CD4-positive, alpha-beta T cell treated with Interleukin-2 at 100 ng/mL for 4 hours (primary cell): ENCODE measurements at places on chromosomes 4 and X.
A peak's percentile ranks its signal among the peaks of the same experiment; 100 is the strongest.

- DNase-seq: no peak
These were observed 356.9 kb downstream of the STPG2 start for GRCh38 chr4:97786306-97786920.

DNA sequence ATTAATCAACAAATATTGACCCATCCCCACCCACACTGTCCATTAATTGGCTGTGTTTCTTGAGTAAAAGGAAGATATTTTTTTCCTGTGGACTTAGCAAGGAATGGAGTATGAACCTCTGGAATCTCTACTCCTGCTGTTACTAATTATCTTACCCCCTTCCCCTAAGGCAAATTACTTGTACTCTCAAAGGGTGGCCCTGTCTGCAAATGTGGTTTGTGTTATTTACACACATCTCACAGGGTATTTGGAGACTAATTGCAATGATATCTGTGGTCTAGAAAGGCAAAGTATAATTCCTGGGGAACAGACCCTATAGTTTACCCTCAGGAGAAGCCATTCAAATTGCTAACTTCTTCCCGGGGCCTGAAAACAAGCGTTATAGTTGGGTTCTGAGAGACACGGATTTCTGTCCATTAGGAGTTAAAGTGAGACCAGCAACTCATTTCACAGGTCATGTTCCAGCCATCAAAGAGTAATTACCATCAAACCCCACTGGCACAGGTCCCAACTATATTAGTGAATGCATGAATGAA lies 133.0 kb upstream of the RASGEF1B start:
- DNase-seq: no peak

DNA sequence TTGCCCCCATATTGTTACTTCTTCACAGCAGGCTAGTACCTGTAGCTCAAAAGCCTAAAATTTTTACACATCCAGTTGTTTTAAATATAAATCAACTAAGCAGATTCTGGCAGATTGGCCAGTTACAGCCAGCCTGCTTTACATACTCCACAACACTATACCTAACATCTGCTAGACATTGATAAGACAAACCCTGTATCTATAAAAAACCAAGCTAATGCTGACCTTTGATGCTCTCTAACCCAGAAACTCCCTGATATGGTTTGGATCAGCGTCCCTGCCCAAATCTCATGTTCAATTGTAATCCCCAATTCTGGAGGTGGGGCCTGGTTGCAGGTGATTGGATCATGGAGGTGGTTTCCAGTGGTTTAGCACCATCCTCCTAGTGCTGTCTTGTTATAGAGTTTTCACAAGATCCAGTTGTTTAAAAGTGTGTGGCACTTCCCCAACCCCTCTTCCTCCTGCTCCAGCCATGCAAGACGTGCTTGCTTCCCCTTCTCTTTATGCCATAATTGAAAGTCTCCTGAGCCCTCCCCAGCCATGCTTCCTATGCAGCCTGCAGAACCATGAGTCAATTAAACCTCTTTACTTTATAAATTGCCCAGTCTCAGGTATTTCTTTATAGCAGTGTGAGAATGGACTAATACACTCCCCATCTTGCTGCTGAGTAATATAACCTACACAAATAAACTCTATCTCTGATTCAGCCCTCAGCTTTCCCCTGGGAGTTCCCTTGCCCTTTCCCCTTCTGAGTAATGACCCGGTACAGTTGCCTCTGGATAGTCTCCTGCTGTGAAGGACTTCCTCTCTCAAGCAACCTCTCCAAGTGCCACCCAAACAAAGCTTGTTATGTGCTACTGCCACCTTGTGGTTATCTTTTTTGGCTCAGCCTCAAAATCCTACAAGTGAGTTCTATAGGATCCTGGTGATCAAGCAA lies 39.6 kb downstream of the ZCCHC13 start:
- peak; percentile 53 for DNase-seq

GRCh38 chrX:42102586-42103282 lies 179.4 kb upstream of the CASK start:
- DNase-seq: no peak

- no peak for DNase-seq
These were observed 16.4 kb upstream of the CTBP1 start for GRCh38 chr4:1265351-1265750.

GRCh38 chr4:38740303-38740702 lies 42.5 kb downstream of the TLR10 start:
- DNase-seq: no peak

DNA sequence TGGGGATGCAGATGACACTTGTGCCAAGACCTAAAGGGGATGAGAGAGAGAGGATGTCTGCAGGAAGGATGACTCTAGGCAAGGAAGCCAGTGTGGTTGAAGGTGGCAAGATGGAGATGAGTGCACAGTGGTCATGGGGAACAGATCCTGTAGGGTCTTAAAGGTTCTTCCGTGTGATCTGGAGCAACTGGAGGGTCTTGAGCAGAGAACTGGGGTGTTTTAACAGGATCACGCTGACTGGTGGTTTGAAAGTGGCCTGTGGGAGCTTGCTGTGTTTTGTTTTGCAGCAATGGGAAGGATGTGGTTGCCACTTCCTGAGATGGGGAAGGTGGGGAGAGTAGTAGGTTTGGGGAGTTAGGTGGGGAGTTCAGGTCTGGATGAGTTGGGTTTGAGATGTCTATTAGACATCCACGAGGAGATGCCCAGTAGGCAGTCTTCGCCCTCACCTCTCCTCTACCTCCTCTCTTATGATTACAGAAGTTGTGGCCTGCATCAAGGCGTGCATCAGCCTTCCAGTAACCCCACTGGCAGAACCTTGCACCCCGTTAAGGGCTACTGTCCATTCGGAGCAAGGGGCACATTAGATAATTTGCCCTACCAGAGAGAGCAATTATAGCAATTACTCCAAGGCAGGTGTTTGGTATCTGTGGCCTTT lies 1.4 kb upstream of the STBD1 start:
- peak; percentile 6 for DNase-seq

- no peak for DNase-seq
These were observed 20.6 kb upstream of the HSFX4 start for GRCh38 chrX:149908727-149909126.

DNA sequence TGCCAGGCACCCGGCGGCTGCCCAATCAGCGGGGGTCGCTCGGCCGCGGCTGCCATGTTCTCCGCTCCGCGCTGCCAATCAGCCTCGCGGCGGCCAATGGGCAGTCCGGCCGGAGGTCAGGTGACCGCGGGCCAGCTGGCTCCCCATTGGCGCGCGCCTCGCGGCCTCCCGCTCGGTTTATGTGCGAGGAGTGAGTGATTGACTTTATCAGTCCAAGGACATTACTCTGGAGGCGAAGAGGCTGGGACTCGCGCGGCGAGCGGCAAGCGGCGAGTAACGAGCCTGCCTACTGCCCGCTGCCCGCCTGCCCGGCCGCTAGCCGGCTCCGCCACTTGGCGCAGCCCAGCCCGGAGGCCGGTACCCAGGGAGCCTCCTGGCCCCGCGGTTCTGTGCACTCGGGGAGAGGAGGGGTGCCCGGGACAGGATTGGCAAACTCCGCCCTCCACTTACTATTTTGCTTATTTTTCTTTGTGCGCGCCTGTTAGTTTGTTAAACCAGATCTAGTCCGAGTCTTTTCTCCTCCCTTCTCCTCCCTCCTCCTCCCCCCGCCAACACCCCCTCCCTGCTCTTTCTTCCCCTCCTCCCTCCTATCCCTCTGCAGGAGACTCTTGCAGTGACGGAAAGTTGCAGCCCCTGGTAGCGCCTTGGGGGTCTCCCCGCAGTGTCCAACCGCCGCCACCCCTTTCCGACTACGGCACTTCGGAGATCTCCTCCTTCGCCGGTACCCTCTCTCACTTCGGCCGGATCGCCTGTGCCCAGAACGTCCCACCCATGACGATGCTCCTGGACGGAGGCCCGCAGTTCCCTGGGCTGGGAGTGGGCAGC lies at the start of gene ZIC3:
Gene ZIC3 (plus strand): TSS at position 207 of the 825 bp plus-strand sequence. CDS start 565 bp downstream, at position 772.
- no peak for DNase-seq

- DNase-seq: no peak
These were observed 269.2 kb downstream of the HNRNPD start for GRCh38 chr4:82104578-82104977.

DNA sequence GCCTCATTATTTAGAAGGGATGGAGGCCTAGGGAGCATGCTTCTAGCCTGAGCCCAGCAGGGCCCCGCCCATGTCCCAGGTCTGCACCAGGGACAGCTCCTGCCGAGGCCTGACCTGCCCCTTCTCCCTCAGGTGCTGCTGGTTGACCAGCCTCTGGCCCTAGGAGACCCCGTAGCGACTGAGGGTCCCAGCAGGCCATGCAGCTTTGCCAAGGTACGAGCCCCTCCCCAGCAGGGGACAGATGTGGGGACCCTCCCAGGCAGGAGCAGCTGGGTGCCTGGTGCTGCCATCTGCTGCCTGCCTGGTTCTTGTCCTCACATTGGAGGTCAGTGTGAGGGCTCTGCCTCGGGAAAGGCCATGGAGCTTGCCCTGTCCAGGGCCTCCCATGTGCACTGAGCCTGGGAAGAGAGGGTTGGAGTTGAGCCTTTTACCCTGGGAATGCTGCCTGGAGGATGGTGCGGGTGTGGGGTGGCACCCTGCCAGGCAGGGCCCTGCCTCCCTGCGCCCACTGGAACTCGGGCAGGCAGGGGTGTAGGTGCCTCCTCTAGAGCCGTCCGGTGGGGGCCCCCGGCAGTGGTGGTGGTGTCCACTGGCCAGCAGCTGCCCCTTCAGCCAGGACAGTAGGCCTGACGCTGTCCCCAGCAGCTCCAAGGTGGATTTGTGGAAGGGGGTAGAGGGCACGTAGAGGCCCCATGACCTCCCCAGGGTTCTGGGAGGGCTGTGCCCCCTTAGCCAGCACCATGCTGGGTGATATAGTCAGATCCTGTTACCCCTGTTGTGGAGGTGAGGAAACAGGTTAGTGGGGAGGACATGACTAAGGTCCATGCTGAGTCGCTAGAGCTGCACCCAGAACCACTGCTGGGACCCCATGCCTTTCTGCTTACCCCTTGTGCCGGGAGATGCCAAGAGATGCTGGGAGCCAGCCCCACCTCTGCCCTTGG lies 2.2 kb upstream of the MSANTD1 start:
- no peak for DNase-seq

DNA sequence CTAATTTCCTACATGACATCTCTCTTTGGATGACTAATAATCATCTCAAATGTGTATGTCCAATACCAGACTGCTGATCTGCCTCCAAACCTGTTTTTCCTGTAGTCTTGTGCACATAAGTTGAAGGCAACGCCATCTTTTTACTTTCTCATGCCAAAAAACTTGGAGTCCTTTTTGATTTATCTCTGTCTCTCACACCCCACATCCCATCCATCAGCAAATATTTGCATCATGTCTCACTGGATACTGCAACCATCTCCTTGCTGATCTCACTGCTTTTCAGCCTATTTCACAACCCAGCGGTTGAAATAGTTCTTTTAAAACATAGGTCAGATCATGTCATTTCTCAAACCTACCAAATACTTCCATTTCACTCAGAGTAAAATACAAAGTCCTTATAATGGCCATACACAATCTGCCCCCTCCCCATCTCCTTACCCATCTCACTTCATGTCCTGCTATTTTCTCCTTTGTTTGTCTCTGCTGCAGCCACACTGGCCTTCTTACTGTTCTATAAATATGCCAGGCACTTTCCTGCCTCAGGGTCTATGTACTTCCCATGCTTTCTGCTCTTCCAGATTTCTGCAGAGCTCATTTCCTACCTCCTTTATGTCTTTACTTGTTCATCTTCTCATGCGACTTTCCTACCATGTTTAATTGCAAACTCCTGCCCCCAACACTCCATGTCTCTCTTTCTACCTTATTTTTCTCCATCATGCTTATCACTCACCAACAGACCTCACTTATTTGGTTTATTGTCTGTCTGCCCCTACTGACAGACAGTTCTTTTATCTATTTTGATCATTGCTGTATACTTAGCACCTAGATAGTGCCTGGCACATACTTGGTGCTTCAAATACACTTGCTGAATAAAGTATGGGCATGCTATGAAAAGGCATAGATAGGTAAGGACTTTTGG lies 98.8 kb downstream of the ANXA3 start:
- DNase-seq: no peak

GRCh38 chr4:44231006-44231405 lies 217.6 kb downstream of the KCTD8 start:
- no peak for DNase-seq

GRCh38 chr4:83071116-83071515 lies 36.1 kb downstream of the COPS4 start:
- no peak for DNase-seq

- DNase-seq: no peak
These were observed 2.3 kb upstream of the AASDH start for GRCh38 chr4:56389558-56389957.
